ENCODE measurements at places on chromosomes 3 and 15.

DNA sequence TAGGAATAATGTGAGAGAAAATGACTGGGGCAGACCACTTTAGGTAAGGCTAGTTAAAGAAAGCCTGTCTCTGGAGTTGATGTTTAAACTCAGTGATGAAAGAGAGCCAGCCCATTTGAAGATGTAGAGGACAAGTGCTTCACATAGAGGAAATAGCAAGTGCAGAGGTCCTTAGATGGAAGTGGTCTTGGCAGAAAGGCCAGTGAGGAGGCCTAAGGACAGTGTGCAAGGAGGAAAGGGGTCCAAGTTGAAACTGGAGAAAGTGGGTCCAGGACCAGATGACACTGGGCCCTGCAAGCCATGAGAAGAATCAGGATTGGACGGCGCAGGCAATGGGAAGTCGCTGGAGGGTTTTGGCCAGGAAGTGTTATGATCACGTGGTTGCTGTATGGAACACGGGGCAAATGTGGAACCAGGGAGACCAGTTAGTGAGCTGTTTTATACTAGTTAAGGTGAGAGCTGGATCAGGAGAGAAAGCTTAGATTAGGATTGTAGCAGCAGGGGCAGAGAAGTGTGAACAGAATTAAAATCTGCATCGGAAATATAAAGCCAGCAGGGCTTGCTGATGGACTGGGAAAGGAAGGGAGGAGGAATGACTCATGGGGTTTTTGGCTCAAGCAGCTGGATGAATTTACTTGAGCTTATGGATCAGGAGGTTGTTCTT, 48.0 kb upstream of the SCAANT1 start:
- peak; percentile 60 for DNase-seq

DNA sequence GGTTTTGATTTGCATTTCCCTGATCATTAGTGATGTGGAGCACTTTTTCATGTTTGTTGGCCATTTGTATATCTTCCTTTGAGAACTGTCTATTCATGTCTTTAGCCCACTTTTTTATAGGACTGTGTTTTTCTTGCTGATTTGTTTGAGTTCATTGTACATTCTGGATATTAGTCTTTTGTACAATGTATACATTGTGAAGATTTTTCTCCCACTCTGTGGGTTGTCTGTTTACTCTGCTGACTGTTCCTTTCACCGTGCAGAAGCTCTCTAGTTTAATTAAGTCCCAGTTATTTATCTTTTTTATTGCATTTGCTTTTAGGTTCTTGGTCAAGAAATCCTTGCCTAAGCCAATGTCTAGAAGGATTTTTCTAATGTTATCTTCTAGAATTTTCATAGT, 91.1 kb upstream of the ATP11B start:
- DNase-seq = no peak

DNA sequence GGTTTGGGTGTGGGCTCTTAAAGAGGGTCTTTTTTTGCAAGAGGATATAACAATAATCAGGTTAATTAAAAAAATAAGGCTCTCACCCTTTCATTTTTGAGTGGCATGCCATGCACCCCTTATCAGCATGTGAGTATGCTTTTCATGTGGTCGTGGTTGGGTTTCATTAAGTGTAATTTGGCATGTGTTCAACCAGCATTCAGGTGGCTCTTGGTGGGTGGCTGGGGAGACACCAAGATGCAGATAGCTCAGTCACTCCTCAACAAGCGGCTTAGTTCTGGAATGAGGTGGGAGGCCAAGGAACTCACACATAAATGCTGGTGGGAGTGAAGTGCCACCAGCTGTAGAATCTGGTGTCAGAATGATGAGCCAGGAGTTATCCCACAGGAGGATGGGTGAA, 66.8 kb downstream of the FLNB start:
- no peak for DNase-seq

DNA sequence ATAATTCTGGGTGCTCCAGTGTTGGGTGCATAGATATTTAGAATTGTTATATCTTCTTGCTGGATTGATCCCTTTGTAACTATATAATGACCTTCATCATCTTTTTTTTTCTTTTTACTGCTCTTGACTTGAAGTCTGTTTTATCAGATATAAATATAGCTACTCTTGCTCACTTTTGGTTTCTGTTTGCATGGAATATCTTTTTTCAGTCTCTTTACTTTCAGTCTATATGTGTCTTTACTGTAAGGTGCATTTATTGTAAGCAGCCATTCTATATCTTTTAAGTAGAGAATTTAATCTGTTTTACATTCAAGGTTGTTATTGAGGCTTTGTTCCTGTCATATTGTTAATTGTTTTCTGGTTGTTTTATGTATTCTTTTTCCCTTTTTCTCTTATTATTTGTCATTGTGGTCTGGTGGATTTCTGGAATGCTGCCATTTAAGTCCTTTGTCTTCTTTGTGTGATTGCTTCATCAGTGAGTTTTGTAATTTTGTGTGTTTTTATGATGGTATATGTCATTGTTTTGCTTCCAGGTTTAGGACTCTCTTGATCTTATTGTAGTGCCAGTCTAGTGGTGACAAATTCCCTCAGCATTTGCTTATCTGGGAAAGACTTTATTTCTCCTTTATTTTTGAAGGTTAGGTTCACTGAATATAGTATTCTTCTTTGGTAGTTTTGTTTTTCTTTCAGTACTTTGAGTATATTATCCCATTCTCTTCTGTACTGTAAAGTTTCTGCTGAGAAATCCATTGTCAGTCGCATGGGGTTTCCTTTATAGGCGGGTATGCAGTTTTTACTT, 8.3 kb upstream of the PRR23C start:
- DNase-seq = peak; percentile 3

DNA sequence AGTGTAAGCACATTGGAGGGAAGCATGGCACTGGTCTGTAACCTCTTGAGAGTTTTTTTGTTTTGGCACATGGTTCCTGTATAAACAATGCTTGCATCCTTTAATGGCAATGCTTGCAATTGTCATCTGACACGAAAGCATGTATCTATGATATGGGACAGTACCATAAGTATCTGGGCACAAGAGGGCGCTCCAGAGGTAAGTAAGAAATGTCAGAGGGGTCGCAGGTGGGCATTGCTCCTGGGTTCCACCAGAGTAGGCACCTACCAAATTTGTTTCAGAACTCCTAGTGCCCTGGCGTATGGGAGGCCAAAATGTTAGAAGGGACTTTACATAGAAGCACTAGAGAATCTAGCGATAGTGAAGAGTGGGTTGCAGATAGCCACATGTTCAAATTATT, 58.7 kb upstream of the BCHE start:
- no peak for DNase-seq

DNA sequence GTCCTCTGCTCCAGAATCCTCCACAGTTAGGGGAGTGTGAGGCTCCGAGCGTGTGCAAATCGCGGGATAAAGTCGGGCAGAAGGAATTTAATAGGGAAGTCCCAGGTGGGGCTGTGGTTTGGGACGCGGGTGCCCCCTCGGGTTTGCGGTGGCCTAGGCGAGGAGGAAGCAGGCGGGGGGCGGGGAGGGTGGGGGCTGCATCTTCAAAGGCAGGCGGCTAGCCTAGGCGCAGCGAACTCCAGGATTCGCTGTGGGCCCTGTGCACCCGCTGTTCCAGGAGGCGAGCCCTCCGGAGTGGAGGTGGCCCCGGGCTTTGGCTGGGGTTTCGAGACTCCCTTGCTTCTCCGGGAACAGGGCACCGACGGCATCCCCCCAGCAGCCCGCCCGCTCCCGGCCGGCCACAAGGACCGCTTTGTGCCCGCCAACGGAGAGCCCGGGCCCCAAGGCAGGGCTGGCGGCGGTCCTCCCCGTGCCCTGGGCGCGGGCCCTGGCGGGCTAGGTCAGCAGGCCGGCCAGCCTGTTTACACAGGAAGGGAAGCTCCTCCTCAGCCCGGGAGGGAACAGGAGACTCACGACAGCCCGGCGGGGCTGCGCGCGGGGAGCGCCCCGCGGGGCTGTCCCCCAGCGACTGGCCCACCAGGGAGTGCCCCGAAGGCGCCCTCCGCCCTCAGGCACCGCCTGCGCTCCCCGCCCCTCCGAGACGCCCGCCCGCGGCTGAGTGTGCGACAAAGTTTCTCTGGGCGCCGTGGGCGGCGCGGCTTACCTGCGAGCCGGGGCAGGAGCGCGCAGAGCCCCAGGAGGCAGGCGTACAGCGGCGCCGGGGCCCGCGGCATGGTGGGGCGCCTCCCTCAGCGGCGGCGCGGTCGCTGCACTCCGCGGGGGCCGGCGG, 753 bp downstream of the ITGB5 start:
- peak; percentile 50 for DNase-seq

GRCh38 chr15:26660241-26660640, 112.6 kb downstream of the GABRB3 start:
- no peak for DNase-seq

DNA sequence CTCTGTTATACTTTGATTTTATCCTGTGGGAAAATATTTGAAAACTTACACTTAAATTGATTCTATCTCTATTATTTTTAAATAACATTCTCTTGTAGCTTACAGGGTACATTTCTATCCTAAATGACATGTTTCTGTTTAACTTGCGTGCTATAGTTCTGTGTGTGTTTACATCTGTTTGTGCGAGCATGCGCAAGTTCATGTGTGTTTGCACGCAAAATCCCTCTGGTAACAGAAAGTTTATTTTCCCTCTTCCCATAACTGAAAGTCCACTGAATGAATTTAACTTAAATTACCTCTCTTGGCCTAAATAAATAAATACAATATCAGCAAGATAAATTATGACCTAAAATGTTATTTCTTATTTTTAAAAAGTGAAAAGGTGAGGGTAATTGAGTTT, 117.3 kb upstream of the NEO1 start:
- DNase-seq = no peak

- DNase-seq = no peak
Observed at GRCh38 chr3:78905700-78906099, 862.1 kb downstream of the ROBO1 start.

DNA sequence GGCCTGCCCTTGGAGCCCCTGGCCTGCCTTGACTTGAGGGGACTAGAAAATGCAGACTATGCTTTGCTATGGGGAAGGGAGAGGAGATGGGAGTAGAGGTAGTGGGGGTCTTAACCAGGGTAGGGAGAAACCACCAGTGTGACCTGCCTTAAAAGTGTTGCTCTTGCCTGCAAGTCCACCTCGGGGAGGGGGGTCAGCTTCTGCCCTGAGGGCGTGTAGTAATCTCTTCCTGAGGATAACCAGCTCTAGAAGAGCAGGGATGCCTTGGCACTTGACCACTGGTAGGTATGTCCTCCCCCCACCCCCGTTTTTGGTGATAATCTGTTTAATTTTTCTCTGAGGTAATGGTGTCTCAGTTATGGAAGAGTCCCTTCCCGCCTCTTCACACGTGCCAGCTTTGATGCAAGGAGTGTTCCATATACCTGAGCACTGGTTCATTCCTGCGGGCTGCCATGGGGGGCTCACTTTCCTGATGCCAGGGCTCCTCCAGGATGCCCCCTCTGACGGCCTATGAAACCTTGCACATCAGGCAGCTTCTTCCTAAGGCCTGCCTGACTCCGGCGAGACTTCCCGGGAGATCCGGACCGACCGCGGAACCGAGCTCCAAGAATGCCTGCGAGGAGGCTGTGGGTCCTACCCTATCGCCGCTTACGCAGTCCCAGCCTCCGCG, 780 bp upstream of the P4HTM start:
- DNase-seq = no peak

GRCh38 chr15:88834211-88834812, 31.1 kb downstream of the ACAN start:
- DNase-seq = peak; percentile 12

- DNase-seq = peak; percentile 6
Observed at GRCh38 chr15:94070356-94071295, 160.7 kb upstream of the MCTP2 start.

GRCh38 chr3:127888156-127888555, 26.9 kb upstream of the KBTBD12 start:
- DNase-seq = no peak

DNA sequence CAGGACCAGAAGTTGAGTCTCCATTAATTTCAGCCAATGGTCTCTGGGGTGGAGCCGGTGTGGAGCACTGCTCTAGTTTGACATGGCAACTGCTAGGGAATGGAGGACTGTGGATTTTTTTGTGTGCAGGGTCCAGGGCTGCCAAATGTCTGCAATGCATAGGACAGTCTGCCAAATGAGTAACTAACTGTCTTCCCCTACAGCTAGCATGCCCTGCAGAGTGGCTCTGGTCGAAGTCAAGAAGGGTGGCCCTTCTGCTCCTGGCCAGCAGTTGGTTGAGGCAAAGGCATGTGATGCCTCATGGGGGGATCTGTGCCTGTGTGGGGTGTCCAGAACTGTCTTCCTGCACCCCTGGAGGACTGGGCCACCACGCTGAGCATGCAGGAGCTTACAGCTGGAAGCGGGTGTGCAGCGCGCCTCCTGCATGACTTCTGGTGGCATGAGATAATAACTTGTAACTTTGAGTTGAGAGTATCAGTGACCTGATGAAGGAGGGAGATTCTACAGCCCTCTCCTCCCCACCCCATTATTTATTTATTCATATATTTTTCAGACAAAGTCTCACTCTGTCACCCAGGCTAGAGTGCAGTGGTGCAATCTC, 4.6 kb downstream of the TPRA1 start:
- DNase-seq = no peak

- DNase-seq = peak; percentile 19
Observed at GRCh38 chr3:171842864-171843518, at the start of gene TMEM212. TMEM212 (plus strand) TSS chr3:171843349; CDS start chr3:171843384, 35 bp downstream.

- DNase-seq = no peak
Observed at GRCh38 chr3:47409688-47410416, 29.0 kb downstream of the PTPN23 start.

GRCh38 chr3:65436580-65436979, 602.1 kb downstream of the MAGI1 start:
- peak; percentile 7 for DNase-seq

DNA sequence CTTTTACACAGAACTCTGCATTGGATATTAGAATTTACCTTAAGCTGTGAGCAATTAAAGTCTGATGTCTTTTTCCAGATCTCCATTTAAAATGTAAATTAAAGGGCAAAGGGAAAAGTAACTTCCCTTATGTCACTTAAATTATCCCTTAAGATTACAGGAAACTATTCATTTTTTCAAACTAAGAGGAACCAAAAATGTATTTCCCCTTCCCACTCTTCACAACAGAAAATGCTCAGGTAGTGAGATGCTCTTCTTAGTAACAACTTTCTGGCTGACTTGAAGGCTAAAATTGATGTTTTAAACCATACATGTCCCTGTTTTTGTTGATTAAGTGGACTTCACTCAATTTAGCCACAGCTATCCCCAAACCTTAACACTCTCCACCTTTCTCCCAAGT, 17.6 kb downstream of the RSL24D1 start:
- no peak for DNase-seq

DNA sequence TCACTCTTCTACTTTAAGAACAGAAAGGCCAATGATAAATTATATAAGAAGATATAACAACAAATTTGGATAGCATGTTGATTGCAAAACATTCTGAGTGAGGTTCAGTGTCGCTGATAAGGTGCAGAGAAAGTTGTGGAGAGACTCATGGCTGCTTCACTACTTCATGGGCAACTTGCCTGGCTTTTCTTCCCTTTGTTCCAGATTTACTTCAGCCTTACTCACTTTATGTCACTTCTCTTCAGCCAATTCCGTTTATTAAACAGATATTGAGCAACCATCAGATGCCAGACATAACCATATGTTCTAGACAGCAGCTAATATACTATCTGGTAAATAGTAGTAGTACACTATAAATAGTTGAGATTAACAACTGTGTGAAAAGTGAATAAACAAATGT, 150.0 kb upstream of the CHL1 start:
- no peak for DNase-seq

Measured in LHCN-M2 (cell line).